Lower leg skin (tissue), 4 donors: ENCODE measurements at places on chromosomes 5 and 9.
A peak's percentile ranks its signal among the peaks of the same experiment; 100 is the strongest.

- no peak for DNase-seq
Measured at GRCh38 chr5:125117566-125117965, 371.1 kb upstream of the ZNF608 start.

GRCh38 chr5:73901455-73901854, 275.5 kb downstream of the ARHGEF28 start:
- no peak for DNase-seq

- no peak for DNase-seq
Measured at GRCh38 chr5:44868541-44868940, 59.8 kb downstream of the MRPS30 start.

DNA sequence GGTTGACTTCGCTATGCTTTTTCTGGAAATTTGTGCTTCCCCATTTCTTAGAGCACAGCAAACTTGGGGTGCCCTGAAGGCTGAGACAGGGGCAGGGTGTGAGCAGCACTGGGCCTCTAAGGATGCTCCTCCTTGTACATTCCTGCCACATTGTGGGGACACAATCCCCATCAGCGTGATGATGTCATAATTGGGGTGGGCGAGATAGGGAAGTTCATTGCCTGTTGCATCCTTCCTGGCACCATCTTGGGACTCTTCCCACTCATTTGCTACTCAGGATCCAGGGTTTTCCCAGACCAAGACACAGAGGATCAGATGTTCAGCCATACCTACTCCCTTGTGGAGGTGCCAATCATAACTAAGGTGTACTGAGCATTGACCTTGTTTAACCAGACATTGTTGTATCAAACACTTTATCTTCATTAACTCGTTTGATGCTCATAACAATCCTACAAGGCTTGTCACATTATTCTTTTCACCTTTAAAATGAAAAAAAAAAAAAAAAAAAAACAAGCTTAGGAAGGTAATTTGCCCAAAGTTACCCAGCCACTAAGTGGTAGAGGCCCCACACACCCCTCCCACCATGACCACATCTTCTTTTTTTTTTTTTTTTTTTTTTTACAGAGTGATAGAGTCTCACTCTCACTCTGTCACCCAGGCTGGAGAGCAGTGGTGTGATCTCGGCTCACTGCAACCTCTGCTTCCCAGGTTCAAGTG, 87.6 kb downstream of the UGCG start:
- DNase-seq, result no peak

DNA sequence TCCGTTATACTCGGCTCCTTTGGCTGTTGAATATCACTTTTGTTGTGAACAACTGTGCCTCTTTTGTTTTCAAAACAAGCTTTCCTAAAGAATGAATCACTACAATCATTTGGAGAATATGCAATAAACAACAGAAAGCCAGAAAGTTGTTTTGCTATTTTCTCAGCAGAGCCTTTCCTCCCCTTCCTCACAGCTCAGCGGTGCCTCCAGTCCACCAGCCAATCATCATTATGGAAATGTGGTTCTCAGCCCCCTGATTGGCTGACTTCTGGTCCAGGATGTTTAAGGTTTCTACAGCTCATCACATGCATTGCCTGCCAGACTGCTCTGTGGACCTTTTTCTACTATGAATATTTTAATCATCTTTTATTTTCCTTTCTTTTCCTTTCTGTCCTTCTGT, 9.1 kb upstream of the ZNF608 start:
- DNase-seq, result no peak

GRCh38 chr5:80686757-80687156, 32.0 kb upstream of the DHFR start:
- DNase-seq, result no peak

- no peak for DNase-seq
Measured at GRCh38 chr9:135757356-135757755, 55.4 kb downstream of the KCNT1 start.

GRCh38 chr5:120037451-120037850, 408.1 kb downstream of the FAM170A start:
- no peak for DNase-seq

- no peak for DNase-seq
Measured at GRCh38 chr5:148828511-148829247, 2.3 kb downstream of the ADRB2 start.

DNA sequence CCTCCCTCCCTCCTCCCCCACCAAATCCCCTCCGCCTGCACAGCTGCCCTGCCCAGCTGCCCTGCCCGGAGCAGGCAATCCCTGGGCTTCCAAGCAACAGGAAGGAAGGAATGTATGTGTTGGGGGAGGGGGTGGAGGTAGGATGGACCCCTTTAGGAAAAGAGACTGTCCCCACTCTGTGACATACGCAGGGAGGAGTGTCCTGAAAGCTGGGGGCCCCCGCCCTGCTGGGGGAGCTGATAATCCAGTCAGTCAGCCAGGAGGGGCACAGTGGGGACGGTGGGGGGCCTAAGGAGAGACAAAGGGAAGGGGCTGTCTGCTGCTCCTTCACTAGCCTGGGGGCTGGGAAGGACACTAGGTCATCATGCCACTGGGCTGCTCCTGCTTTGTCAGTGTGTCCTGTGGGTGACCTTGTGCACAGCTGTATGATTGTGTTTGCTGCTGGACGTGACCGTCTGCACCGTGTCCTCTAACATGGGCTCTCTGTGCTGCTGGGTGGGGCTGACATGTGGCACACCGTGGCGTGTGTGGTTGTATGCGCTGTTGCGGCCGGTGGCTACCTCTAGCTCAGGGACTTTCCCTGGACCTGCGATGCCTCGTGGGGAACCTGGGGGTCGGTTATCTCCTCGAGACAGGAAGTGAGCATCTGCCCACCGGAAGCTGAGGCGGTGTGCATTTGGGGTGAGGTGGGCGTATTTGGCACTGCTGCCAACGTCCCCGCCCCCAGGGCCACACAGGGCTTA, 3.0 kb downstream of the N4BP3 start:
- DNase-seq, result no peak

DNA sequence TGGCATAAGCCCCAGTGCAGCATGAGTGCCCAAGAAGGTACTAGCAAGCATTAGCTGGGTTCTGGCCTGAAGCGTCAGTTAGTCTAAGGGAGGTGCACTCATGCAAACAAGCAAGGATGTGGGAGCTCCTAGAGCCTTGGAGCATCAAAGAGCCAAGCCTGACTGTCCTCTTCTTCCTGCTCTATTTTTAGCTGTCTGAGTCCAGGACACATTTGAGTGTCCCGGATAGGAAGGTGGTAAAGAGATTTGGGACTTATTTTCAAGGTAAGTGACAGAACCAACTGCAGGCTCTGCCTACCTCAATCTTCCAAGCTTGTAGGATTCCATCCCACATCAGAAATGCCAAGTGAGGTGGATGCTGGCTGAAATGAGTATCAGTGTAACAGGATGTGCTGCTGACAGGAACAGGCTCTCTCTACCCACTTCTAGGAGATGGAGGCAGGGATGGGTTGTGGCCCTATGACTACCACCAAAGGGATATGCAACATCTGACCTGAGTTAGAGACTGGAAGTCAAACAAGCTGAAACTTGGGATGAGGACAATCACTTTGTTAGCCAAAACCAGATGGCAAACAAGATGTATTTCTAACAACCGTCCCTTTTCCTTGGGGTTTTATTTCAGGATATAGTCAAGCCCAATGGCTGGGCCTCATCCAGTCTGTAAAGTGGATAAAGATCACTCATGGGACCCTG, 15.1 kb downstream of the MACROH2A1 start:
- DNase-seq, result no peak

DNA sequence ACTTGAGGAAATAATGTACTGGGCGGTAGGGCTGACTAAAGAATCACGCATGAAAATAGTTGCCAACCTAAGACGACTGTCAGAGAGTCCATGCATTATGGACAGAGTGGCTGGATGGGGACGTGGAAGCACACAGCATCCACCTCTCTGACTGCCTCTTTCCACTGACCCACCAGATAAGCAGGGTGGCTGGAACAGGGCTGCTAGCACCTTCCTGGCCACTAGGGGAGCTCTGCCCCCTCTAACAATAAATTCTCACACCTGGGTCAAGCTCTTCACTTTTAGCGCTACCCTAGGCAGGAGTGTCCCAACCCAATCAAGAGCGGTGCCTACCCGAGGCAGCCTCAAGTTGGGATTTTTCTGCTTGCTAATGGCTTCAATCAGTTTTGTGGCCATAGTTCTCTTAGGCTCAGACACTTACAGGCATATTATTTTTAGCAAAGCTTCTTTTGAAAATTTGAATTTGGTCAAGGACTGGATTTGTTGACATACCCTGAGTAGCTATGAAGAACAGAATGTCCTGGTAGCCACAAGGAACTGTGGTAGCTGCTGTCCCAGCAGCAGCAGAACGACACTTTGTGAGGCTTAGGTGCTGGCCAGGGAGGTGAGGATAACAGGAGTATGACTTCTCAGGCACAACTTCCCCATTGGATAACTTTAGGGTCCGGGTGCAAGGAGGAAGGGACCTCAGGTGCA, 6.9 kb upstream of the TPM2 start:
- no peak for DNase-seq

GRCh38 chr9:37929441-37929895, 25.5 kb upstream of the SLC25A51 start:
- DNase-seq, result no peak

GRCh38 chr9:97555164-97555563, 53.7 kb downstream of the TMOD1 start:
- peak; percentile 67 for DNase-seq

DNA sequence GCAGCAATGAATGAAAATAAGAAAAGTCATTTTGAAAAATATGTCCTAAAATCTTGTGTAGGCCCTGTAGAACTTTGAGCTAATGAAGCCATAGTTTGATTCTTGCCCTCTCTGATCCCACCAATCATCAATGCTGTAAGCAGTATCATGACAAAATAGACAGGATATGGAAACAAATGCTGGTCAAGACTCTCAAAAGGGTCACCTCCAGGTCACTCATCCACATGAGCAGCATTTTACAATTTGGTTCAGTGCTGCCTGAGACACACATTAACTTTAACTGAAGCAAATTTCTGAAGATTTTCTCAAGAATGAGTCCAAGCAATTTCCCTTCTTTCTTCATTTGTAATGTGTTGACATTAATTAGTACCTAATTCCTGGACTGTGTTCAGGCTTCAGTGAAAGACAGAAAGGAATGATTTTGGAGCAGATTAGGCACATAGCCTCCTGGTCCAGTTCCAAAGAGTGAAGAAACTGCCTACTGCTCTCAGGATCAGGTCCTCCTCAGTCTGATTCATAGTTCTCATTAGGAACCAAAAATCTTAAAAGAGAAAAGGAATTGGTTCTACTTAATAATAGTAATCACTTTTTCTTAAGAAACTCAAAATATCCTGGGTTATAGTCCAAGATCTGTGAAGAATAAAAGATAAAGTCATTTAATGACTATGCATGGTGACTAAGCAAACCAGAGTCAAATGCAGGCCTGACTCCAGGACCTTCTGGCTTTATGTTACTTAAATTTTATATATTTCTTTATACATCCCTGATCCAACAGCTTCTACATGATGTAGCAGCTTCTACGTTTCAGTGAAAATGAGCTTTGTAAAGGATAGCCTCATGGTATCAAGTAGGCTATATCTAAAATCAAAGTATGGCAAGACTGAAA, 192.1 kb upstream of the RGMB start:
- no peak for DNase-seq

GRCh38 chr9:20209391-20210340, 412.6 kb downstream of the MLLT3 start:
- no peak for DNase-seq
